ENCODE measurements at places on chromosomes 16 and 17.

GRCh38 chr17:40314584-40314956, 5.6 kb downstream of the RARA start:
- no peak overlapping the region for H3K4me3 ChIP-seq
- peak; percentile 91 for DNase-seq
- H3K36me3 ChIP-seq, result peaks cover 12% of the 10 kb centered on the region

- no peaks in the 10 kb centered on the region for H3K36me3 ChIP-seq
- H3K27me3 ChIP-seq, result no peaks in the 10 kb centered on the region
These were observed 218.9 kb downstream of the USP22 start for GRCh38 chr17:20823905-20824304.

DNA sequence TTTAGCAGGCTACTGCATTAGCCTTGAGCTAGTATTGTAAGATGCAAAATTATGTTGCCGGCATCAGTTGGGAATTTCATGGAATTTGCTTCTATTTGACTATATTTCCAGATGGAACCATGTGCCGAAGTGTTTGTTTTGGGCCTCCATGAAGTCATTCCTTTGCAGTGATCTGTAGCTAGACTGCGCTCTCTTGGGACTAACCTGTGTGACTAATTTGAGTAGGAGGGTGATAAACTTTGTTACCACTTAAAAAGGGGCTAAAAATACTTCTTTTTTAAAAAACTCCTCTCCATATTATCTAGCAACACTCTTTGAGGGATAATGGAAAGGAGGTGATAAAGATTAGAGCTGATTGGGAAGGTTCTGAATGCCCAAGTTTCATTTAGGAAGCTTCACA, 166.8 kb upstream of the TBX2 start:
- H3K27me3 ChIP-seq, result no peaks in the 10 kb centered on the region
- no peaks in the 10 kb centered on the region for H3K36me3 ChIP-seq
- H3K4me3 ChIP-seq, result no peak overlapping the region
- peaks cover 16% of the 10 kb centered on the region for H3K4me1 ChIP-seq

GRCh38 chr16:46607529-46607928, 13.7 kb downstream of the SHCBP1 start:
- H3K27me3 ChIP-seq, result no peaks in the 10 kb centered on the region
- no peak overlapping the region for H3K4me3 ChIP-seq
- DNase-seq, result no peak
- no peaks in the 10 kb centered on the region for H3K4me1 ChIP-seq
- H3K27ac ChIP-seq, result no peak overlapping the region

GRCh38 chr17:47131761-47132160, 57.3 kb downstream of the CDC27 start:
- no peak for DNase-seq
- no peak overlapping the region for H3K27ac ChIP-seq
- H3K4me3 ChIP-seq, result no peak overlapping the region
- H3K27me3 ChIP-seq, result no peaks in the 10 kb centered on the region
- no peaks in the 10 kb centered on the region for H3K4me1 ChIP-seq
- H3K36me3 ChIP-seq, result peaks cover 91% of the 10 kb centered on the region

- H3K4me1 ChIP-seq, result no peaks in the 10 kb centered on the region
- no peak overlapping the region for H3K27ac ChIP-seq
- H3K4me3 ChIP-seq, result no peak overlapping the region
- peaks cover 12% of the 10 kb centered on the region for H3K27me3 ChIP-seq
These were observed 102.9 kb downstream of the ABCC12 start for GRCh38 chr16:48052731-48053417.

DNA sequence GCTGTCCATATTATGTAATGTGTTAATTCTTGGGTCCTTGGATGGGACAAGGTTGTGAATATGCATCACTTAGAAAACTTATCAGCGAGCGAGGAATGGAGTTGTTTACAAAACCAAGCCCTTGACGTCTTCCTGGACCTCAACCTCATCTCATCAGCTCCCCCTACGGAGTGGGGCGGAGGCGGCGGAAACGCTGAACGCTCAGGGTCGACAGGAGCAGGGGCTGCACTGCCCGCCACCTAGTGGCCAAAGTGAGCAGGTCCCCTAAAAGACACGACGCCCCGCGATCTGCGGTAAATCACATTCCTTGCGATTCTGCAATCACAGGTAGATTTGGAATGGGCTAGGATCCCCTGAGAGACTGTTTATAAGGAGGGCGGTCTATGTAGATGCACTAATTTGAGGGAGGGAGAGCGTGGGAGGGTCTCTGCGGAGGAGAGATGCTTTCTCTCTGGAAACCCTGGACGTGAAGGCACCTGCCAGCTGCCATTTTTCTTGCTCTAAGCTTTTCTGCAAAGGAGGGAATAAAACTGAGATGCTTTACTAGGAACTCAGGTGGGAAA, 5.4 kb upstream of the ICAM2 start:
- H3K27me3 ChIP-seq, result no peaks in the 10 kb centered on the region
- DNase-seq, result peak; percentile 88
- no peaks in the 10 kb centered on the region for H3K4me1 ChIP-seq
- H3K27ac ChIP-seq, result no peak overlapping the region
- no peak overlapping the region for H3K4me3 ChIP-seq

- no peak overlapping the region for H3K27ac ChIP-seq
- no peak for DNase-seq
- no peak overlapping the region for H3K4me3 ChIP-seq
- no peaks in the 10 kb centered on the region for H3K36me3 ChIP-seq
These were observed 32.6 kb downstream of the SCPEP1 start for GRCh38 chr17:57010487-57010886.

GRCh38 chr16:24499193-24499814, 40.1 kb upstream of the RBBP6 start:
- no peaks in the 10 kb centered on the region for H3K4me1 ChIP-seq
- H3K4me3 ChIP-seq, result no peak overlapping the region
- H3K27me3 ChIP-seq, result no peaks in the 10 kb centered on the region
- H3K27ac ChIP-seq, result no peak overlapping the region
- H3K36me3 ChIP-seq, result no peaks in the 10 kb centered on the region

DNA sequence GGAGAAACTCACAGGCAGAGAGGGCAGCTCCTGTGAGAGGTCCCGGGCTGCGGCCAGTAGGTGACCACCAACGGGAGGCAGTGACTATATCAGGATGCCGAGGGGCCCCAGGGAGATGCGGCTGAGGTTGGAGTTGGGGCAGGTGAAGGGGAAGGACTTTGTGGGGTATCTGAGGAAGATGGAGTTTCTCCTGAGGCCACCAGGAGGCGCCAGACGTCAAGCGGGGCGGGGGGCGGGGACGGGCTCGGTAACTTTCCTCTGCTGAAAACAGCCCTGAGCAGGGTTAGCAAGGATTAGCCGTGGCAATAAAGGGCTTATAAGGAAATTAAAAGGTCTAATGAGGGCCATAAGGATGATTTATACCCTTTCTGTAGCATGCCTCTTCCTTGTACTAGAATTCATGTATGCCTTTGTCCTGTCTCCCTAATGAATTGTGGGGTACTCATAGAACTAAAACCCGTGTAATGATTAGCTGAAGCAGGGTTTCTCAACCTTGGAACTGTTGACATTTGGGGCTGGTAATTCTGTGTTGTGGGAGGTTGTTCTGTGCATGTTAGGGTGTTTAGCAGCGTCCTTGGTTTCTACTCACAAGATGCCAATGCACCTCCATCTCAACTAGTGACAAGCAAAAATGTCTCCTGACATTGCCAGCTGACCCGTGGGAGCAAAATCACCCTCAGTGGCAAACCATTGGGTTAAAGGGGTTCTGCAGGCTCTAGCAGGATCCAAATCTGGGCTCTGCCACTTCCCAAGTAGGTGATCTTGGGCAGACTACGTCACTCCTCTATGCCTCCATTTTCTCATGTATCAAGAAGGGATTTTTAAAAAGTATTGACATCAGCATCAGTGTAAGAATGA, 74.8 kb upstream of the GRIN2A start:
- no peaks in the 10 kb centered on the region for H3K36me3 ChIP-seq
- no peak overlapping the region for H3K27ac ChIP-seq

DNA sequence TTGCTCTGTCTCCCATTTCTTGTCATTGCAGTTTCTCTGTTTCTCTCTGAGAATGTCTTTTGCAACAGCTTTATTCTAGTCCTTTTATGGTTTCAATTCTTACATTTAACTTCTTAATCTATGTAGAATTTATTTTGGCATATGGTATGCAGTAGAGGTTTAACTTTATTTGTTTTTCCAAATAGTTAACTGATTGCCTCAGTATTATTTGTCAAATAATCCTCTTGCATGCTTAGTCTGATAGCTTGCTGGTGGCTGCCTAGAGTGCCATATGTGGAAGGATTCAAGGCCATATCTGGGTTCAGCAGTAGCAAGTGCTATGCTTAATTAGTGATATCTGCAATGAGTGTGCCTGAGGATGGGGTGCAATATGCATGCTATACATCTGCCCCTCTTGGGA, 6.9 kb downstream of the SNTB2 start:
- no peak for DNase-seq
- no peak overlapping the region for H3K27ac ChIP-seq
- no peak overlapping the region for H3K4me3 ChIP-seq
- peaks cover 18% of the 10 kb centered on the region for H3K36me3 ChIP-seq
- no peaks in the 10 kb centered on the region for H3K27me3 ChIP-seq

DNA sequence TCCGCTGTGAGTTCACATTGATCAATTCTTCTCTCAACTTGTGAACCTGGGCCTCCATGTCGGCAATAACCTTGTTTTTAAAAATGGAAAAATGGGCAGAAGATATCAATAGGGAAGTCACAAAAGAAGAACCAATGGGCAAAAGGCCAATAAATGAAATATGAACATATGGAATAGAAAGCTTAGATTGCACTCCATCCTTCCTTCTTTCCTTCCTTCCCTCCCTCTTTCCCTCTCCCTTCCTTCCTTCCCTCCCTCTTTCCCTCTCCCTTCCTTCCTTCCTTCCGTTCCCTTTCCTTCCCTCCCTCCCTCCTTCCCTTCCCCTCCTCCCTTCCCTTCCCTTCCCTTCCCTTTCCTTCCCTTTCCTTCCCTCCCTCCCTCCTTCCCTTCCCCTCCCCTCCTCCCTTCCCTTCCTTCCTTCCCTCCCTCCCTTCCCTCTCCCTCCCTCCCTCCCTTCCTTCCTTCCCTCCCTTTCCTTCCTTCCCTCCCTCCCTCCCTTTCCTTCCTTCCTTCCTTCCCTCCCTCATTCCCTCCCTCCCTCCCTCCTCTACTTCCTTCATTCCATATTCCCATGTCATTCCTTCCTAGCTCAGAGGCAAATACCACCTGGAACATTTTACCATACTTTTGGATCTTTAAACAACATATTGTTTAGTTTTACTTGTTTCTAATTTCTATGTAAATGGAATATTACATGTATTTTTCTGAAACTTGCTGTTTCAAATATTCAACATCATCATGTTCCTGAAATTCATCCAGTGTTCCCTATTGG, 290.7 kb upstream of the AXIN2 start:
- no peak overlapping the region for H3K27ac ChIP-seq
- no peaks in the 10 kb centered on the region for H3K4me1 ChIP-seq
- no peaks in the 10 kb centered on the region for H3K36me3 ChIP-seq
- no peak overlapping the region for H3K4me3 ChIP-seq
- H3K27me3 ChIP-seq, result no peaks in the 10 kb centered on the region

All from SJSA1 (cell line).